ENCODE measurements at places on chromosomes 7 and 10.

GRCh38 chr7:94160719-94161435 lies 156.7 kb upstream of the BET1 start:
- DNase-seq: no peak

DNA sequence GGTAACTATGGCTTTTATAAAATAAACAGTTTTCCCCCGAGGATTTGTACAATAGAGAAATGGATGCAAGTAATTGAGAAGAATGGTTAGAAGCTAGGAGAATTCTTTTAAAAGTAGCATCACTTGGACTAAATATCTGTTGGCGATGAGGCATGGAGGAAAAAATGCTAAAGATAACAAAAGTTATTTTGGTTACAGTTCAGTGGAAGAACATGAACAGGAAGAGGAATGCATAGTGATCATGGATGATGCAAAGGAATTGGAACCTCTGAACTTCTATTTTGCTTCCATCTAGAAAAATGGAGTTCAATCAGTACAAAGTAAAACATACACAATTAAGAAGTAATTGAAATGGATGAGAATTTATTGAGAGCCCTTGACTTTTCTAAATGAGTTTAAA lies 32.9 kb downstream of the ENTPD1 start:
- DNase-seq: no peak

DNA sequence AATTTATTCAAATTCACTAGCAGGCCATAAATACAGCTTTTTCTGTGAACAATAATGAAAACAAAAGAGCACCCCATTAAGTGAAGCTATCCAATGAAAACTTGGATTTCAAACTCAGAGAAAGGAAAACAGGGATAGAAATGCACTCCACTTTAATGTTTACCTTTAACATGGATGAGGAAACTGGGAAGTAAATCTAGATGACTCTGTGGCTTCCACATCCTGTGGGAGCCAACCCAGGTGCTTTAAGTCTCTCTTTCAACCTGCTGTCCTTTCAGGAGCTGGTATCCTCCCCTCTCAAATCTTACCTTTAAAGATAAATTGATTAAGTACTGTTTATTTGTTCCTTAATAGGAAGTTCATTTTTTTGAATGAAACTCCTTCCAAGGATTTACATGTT lies 21.5 kb upstream of the SGMS1 start:
- no peak for DNase-seq

- no peak for DNase-seq
Measured at GRCh38 chr7:158910254-158911053, 54.1 kb downstream of the DYNC2I1 start.

- no peak for DNase-seq
Measured at GRCh38 chr7:50251765-50252164, 52.8 kb upstream of the IKZF1 start.

GRCh38 chr10:102948786-102949185 lies 30.7 kb downstream of the CNNM2 start:
- no peak for DNase-seq

GRCh38 chr10:44881649-44882048 lies 29.5 kb upstream of the TMEM72 start:
- DNase-seq: no peak

DNA sequence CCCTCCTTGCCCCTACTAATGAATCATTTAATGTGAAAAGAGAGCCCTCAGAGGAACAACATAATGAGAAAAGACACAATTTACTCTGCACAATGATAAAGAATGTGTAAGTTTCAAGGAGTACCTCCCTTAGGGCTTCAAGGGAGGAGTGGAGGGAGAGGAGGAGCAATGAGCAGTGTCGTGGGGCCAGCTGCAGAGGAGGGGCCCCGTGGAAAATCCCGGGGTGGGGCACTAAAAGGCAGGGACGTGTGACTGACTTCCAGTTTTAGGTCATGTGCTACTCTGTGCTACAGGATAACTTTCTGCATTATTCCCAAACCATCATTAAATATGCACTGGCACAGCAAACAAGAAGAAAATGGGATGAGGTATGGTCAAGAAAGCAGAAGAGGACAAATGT lies 108.1 kb downstream of the ANLN start:
- no peak for DNase-seq

GRCh38 chr7:8035192-8035591 lies 66.6 kb downstream of the GLCCI1 start:
- no peak for DNase-seq

GRCh38 chr10:50917486-50917885 lies 32.1 kb upstream of the A1CF start:
- DNase-seq: no peak

DNA sequence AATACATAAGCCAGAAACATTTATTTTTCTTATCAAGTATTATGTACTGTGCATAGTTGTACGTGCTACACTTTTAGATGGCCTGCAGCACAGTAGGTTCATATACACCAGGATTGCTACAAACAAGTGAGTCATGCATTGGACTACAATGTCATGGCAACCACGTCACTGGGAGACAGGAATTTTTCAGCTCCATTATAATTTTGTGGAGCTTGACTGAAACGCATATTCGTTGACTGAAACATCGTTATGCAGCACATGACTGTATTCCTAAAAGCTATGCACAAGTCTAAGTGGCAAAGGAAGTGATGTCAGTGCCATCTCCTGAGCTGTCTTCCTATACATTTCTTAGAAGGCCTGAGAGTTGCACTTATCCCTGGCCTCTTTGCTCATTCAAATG lies 871.8 kb downstream of the IPMK start:
- DNase-seq: no peak

DNA sequence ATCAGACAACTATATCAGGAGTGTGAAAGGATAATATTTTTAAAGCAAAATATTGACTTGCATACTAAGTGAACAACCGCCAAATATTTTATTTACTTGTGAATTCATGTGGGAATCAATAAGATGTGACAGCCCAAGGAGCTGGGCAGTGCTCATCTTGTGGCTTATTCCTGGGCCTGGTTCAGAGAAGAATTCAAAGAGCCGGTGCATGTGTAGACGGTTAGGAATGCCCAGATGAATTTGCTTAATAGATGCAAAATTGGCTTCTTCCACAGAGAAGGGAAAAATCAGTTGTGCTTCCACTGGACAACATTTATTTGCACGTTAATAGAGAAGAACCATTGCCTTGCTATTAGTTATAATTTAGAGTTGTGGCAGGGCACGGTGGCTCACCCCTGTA lies 4.4 kb downstream of the MYL7 start:
- DNase-seq: no peak
